ENCODE measurements at places on chromosomes 1 and 21.

GRCh38 chr1:161784968-161785367 lies 18.8 kb downstream of the ATF6 start:
- H3K4me3 ChIP-seq = no peak overlapping the region
- peaks cover 10% of the 10 kb centered on the region for H3K36me3 ChIP-seq
- H3K4me1 ChIP-seq = no peaks in the 10 kb centered on the region
- H3K27ac ChIP-seq = no peak overlapping the region
- H3K27me3 ChIP-seq = no peaks in the 10 kb centered on the region
- no peak for DNase-seq

DNA sequence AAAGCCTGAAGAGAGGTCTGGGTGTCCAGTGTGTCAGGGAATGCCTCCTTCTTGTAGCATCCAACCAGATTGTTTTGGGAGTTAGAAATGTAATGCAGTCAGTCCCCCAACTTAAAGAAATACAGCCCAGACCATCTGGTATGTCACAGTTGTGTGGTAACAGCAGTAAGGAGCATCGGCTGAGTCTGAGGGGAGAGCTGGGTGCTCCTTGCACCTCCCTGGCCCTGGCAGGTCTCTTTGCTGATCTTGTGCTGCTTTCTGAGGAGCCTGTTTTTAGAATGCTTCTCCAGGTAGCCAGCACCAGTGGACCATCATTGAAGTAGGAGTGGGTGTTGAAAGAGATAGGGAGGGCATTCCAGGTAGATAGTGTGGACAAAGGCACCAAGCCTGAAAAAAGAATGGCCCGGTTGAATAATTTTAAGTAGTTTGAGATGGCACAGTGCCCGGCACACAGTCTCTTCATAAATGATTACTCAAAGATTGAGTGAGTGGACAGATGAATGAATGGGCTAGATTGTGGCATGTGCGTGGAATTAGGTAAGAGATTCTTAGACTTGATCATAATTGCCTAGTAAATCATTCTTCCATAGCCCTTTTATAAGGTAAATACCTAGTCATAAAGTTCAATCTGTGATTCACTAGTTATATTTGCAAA lies 46.5 kb downstream of the LAMC1 start:
- H3K36me3 ChIP-seq = no peaks in the 10 kb centered on the region
- no peak for DNase-seq
- no peak overlapping the region for H3K27ac ChIP-seq
- no peaks in the 10 kb centered on the region for H3K27me3 ChIP-seq
- H3K4me3 ChIP-seq = no peak overlapping the region

- H3K36me3 ChIP-seq = peaks cover 35% of the 10 kb centered on the region
- no peak overlapping the region for H3K27ac ChIP-seq
- H3K4me3 ChIP-seq = no peak overlapping the region
- no peaks in the 10 kb centered on the region for H3K27me3 ChIP-seq
Observed at GRCh38 chr1:1835546-1835945, 55.3 kb downstream of the GNB1 start.

DNA sequence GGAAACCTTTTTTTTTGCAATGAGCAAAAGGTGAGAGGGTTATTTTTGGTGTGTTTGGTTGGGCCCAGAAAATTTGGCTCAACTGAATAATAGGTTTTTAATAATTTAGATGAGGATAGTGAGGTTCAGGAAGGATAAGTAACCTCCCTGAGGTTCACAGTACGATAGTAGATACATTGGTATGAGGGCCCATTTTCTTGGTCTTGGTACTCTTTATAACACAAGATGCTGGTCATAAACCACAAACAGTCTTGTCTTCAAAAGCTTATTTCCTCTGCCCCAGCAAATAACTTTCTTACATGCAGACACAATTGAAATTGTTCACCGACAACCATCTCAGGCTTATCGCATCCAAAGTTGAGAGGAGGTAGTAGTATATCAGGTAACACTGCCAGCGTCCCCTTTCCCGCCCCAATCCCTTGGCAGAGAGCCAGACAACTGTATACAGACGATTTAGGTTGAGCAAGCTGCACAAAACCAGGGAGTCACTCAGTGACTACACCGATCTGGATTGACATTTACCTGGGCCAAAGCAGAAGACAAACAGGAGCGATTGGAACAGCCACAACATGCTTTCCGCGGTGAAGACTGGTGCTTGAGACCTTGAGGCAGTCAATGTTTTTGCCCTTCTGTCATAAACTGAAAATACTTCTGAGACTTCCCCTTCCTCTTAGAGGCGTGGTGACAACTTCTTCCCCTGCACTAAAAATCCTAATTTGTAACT lies at the start of gene SLAMF6:
SLAMF6 (minus strand) TSS at position 634 of the 724 bp plus-strand sequence; CDS start at position 571, 63 bp downstream.
- H3K4me3 ChIP-seq = peak within 1 kb of the TSS; percentile 51
- peaks cover 38% of the 10 kb centered on the region for H3K4me1 ChIP-seq
- H3K36me3 ChIP-seq = no peaks in the 10 kb centered on the region
- no peaks in the 10 kb centered on the region for H3K27me3 ChIP-seq
- peak; percentile 48 for DNase-seq
- peak within 1 kb of the TSS; percentile 84 for H3K27ac ChIP-seq

DNA sequence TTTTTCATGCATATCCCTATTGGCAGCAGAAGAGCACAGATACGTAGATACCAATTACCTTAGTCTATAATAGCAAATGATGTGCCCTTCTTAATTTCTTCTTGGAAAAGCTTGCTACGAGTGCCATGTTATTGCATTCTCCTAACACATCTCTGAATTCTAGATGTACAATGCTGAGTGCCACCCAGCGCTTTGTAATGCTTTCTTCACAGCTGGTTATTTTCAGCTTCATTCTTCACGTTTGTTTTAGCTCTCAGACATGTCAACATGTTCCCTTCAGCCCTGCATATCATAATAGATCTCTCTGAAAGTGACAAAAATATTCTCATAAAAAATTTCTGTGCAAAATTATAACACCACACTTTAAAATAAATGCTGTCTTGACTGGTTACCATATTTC lies 981.2 kb downstream of the TTLL7 start:
- H3K27me3 ChIP-seq = no peaks in the 10 kb centered on the region
- H3K27ac ChIP-seq = no peak overlapping the region
- H3K4me1 ChIP-seq = no peaks in the 10 kb centered on the region
- H3K4me3 ChIP-seq = no peak overlapping the region
- no peaks in the 10 kb centered on the region for H3K36me3 ChIP-seq
- no peak for DNase-seq

GRCh38 chr1:84742653-84743052 lies 52.4 kb upstream of the SSX2IP start:
- H3K27me3 ChIP-seq = no peaks in the 10 kb centered on the region
- H3K4me1 ChIP-seq = no peaks in the 10 kb centered on the region
- no peak overlapping the region for H3K4me3 ChIP-seq
- H3K36me3 ChIP-seq = no peaks in the 10 kb centered on the region
- no peak overlapping the region for H3K27ac ChIP-seq

DNA sequence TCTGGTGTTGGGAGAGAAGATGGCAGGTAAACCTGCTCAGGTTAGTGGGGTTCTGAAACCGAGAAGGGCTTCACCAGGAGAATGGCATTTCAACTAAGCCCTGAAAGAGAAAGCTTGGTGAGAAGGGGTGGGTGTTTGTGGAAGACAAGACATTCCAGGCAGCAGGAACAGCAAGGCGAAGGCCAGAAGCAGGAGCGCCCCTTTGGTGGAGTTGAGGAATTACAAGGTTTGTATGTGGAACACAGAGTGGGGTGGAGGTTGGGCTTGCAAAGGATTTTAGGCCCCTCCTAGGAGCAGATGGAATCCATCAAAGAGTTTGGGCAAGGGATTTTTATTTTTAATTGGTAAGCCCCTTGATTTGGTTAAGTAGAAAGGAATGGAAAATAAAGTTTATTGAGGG lies 24.8 kb upstream of the ELOA start:
- H3K4me1 ChIP-seq = no peaks in the 10 kb centered on the region
- no peaks in the 10 kb centered on the region for H3K36me3 ChIP-seq
- H3K27ac ChIP-seq = no peak overlapping the region
- no peaks in the 10 kb centered on the region for H3K27me3 ChIP-seq
- no peak for DNase-seq
- H3K4me3 ChIP-seq = no peak overlapping the region

DNA sequence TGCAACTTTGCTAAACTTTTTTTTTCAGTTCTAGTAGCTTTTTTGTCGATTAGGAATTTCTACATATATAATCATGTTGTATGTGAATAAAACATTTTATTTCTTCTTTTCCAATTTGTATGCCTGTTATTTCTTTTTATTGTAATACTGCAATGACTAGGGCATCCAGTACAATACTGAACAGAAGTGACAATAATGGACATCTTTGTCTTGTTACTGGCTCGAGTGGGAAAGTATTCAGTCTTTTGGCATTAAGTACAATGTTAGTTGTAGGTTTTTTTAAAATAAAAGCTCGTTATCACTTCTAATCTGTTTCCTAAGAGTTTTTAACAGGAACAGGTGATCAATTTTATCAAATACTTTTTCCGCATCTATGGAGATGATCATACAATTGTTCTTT lies 9.8 kb downstream of the STPG1 start:
- no peak for DNase-seq
- H3K4me1 ChIP-seq = no peaks in the 10 kb centered on the region
- H3K36me3 ChIP-seq = no peaks in the 10 kb centered on the region
- no peak overlapping the region for H3K27ac ChIP-seq

- H3K4me1 ChIP-seq = no peaks in the 10 kb centered on the region
- no peak overlapping the region for H3K4me3 ChIP-seq
- no peaks in the 10 kb centered on the region for H3K36me3 ChIP-seq
- H3K27me3 ChIP-seq = no peaks in the 10 kb centered on the region
- no peak for DNase-seq
- no peak overlapping the region for H3K27ac ChIP-seq
Observed at GRCh38 chr1:241841691-241842090, 6.3 kb upstream of the EXO1 start.

DNA sequence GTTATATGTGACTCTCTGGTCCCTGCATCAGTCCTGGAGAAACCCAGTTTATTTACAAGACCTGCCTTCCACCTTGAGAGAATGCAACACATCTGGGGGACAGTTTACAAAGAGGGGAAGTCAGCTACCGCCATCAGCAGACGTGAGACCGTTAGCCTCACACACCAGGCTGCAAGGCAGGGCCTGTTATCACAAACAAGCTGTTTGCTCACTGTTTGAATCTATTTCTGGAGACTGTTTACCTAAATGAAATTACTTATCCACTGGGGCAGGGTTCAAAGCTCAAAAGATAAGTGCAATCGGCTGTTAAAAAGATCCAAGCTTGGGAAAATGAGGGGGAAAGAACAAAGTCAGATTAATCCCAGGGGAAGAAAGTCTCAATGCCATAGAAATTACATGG lies 134.4 kb downstream of the ZNF281 start:
- H3K36me3 ChIP-seq = no peaks in the 10 kb centered on the region
- no peaks in the 10 kb centered on the region for H3K27me3 ChIP-seq
- no peak overlapping the region for H3K27ac ChIP-seq
- DNase-seq = no peak
- no peak overlapping the region for H3K4me3 ChIP-seq
- H3K4me1 ChIP-seq = no peaks in the 10 kb centered on the region

- no peak for DNase-seq
- H3K27ac ChIP-seq = no peak overlapping the region
- H3K4me3 ChIP-seq = no peak overlapping the region
- no peaks in the 10 kb centered on the region for H3K27me3 ChIP-seq
- H3K36me3 ChIP-seq = no peaks in the 10 kb centered on the region
Observed at GRCh38 chr1:67664048-67664447, 21.0 kb upstream of the GADD45A start.

DNA sequence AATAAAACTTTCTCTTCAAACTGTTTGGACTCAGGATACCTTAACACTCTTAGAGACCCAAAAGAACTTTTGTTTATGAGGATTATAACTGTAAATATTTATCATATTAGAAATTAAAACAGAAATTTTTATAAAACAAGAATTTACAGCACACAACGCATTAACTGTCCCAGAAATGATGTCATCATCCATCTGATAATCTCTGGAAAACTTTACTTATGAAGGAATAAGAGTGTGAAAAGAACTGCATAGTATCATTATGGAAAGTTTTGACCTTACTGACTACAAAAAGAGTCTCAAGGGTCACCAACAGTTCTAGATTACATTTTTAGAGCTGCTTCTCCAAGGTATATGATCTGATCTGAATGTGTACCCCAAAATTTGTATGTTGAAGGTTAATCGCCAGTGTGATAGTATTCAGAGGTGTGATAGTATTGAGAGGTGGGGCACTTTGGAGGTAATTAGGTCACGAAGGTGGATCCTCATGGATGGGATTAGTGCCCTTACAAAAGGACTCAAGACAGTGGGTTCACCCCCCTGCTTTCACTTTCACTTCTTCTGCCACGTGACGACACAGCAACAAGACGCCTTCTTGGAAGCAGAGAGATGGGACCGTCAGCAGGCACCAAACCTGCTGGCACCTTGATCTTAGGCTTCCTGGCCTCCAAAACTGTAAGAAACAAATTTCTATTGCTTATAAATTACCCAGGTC lies 95.7 kb upstream of the NR5A2 start:
- H3K4me1 ChIP-seq = no peaks in the 10 kb centered on the region
- H3K27me3 ChIP-seq = no peaks in the 10 kb centered on the region
- no peak overlapping the region for H3K27ac ChIP-seq
- H3K36me3 ChIP-seq = no peaks in the 10 kb centered on the region

- DNase-seq = no peak
- no peaks in the 10 kb centered on the region for H3K4me1 ChIP-seq
- H3K4me3 ChIP-seq = no peak overlapping the region
- H3K36me3 ChIP-seq = no peaks in the 10 kb centered on the region
Observed at GRCh38 chr1:37699147-37699546, 6.8 kb downstream of the CDCA8 start.

Measured in naive thymus-derived CD4-positive, alpha-beta T cell (primary cell).